ENCODE measurements at places on chromosomes 2 and 18.

DNA sequence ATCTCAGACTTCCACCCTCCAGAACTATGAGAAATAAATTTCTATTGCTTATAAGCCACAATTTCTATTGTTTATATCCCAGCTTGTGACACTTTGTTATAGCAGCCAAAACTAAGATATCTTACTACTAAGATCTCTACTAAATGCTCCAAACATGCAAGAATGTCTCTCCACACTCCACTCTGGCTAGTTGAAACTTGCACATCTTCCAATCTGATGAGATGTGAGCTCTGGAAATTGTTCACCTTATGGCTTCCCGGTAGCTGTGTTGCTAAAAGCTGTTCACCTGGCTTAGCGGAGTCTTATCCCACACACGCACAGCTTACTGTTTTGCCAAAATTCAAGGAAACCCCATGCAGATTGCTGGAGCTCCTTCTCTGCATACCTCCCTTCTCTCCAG is 43.9 kb downstream of the PKDCC start:
- no peak for DNase-seq

DNA sequence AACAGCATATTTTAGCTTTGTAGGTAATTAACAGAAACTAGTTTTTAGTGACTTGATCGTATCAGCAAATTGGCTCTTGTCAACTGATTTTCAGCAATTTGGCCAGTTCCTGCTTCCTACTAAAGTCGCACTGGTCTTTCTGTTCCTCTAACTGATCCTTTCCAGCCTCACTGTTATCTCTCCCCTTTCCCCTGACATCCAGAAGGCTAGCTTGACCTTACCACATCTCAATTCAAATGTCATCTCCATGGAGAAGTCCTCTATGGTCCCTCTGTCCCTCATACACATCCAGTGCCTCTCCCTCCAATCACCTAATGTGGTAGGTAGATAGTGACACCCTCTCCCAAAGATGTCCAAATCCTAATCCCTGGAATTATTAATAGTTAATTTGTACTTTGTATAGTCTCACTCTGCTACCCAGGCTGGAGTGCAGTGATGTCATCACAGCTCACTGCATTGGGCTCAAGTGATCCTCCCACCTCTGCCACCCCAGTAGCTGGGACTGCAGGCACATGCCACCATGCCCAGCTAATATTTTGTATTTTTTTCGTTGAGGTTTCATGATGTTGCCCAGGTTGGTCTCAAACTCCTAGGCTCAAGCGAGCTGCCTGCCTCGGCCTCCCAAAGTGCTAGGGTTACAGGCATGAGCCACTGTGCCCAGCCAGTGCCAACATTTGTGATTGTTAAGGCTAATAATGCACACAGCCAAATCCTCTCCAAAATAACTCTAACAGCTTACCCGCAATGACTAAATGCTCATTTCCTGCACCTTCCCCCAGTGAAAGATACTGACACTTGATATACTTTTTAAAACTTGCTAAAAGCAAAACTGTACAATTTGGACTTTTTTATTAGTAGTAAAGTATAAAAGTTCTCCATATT is 16.9 kb downstream of the PSTPIP2 start:
- DNase-seq, result no peak

- no peak for DNase-seq
Observed at GRCh38 chr2:5696404-5696944, 4.3 kb downstream of the SOX11 start.

- no peak for DNase-seq
Observed at GRCh38 chr2:223772363-223772762, 65.0 kb downstream of the AP1S3 start.

DNA sequence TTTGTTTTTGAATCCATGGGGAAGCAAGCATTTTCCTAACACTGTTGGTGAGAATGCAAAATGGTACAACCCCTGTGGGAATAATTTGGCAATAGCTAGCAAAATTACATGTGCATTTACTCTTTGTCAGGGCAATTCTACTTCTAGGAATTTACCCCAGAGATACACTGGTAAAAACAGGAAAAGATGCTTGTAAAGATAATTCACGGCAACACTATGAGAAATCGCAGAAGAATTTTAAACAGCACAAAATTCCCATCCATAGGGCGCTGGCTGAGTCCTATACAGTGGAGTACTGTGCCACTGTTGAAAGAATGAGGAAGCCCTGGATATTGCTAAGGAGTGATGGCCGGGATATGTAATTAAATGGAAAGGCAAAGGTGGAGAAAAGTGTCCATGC is 75.8 kb downstream of the DGKD start:
- no peak for DNase-seq

GRCh38 chr2:240685771-240686371 is 3.2 kb upstream of the AQP12B start:
- no peak for DNase-seq

DNA sequence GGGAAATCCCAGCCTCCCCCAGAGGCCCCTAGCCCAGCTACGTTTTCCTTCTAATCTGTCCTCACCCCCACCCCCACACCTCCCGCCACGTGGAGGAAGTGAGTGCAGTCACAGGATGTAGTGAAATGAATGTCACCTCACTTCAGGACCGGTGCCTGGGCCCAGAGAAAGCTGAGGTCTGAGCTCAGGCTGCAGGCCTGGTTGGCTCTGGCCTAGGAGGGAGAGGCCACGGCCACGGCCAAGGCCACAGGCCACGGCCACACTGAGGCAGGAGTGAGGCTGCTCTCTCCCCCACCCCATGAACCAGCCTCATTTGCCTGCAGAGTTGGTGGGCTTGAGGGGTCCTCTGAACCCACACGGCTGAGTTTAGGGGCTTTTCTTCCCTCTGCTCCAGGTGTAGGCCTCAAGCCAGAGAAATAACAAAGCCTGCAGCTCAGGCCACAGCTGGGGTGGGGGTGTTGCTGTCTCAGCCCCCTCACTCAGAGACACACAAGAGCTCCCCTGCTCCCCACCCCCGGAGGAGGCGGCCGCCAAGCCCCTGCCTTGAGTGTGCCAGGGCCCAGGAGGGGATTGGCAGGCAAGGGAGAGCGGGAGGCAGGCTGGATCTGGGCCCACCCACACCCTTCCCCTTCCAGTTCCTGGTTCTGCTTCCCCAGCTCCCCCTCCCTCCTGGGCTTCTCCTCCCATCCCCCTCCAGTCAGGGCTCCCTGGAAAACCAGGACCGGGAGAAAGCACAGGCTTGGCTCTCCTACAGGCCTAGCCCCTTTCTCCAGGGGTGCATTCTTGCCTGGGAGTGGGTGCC is 27.0 kb downstream of the DNMT3A start:
- peak; percentile 34 for DNase-seq

GRCh38 chr2:67585400-67585799 is 188.3 kb downstream of the ETAA1 start:
- DNase-seq, result no peak

- DNase-seq, result no peak
Observed at GRCh38 chr2:198587240-198587639, 782.8 kb downstream of the PLCL1 start.

- DNase-seq, result no peak
Observed at GRCh38 chr2:16169381-16169960, 229.1 kb downstream of the MYCN start.

DNA sequence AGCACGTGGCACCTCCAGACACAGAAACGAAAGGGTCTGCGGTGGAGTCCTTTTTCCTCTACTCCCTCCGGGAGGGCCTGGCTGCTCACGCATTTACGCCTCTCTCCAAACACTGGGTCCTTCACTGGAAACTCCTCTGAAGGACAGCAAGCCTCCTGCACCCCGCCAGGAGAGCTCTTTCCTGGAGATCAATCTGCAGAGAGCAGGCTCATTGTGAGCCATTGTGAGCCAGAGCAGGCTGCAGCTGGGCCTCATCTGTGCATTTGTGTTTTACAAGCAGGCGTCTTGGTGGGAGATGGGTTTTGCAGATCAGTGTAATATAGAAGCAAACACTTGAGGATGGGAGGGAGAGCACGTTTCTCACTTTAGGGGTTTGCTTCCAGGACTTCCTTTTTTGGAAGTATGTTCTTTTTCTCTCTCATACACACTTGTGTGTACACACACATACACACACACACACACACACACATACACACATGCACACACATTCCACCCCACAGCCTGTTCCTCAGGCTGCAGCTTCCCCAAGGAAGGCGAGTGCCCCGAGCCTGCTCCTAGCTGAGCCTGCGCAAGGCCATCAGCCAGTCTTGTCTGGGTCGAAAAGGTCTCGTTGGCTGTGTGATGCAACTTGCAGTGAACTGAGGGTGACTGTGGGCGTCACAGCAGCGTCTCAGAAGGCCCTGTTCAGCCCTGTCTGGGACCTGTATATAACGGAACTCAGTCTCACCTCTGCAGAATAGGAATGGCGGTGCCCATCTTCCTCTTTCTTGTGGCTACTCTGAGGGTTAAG is 163.5 kb downstream of the GLI2 start:
- no peak for DNase-seq

DNA sequence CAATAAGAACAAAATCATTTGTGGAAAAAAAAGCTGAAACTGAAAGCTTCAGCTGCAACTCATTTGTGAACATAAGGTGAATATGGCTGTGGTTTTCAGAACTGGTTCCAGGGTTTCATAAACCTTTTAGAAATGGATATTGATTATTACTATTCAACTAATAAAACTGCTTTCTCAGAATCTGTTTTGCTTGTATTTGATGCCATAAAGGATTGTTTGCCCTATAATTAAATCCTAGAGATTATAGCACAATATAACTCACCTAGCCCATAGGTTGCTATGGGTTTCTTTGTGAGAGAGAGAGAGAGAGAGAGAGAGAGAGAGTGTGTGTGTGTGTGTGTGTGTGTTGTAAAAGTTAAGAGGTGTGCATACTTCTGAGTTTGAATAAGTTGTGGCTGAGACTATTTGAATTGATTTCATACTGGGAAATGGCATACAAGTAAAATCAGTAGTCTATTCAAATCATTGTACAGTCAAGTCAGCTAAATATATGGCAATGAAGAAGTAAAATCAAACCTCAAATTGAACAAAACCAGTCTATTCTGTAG is 339.2 kb downstream of the ARHGAP15 start:
- DNase-seq, result no peak

GRCh38 chr2:10058251-10059015 is 15.1 kb downstream of the KLF11 start:
- DNase-seq, result no peak

GRCh38 chr2:44510246-44510645 is 148.5 kb downstream of the CAMKMT start:
- no peak for DNase-seq

DNA sequence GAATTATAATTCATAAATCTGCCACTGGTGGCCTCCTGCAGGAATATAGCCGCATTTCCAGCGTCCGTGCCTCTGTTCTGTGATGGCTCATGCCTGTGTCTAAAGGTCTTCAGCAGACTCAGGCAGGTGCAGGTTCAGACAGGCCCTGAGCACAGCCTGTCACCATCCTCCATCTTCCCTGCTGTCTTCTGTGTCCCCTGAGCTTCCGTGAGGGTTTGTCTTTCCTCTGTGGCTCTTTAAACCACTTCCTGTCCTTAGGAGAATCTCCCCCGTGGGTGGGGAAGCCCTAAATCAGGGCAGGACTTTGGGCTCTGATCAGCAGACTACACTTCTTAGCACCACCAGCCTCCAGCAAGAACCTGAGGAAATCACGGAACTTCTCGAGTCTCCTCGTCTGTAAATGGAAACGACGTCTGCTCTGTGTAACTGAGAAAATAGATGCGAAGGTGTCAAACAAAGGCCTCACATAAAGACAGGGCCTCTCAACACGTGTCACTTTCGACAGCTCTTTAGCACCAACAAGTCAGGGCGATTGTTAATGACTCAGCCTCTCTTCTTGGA is 24.1 kb upstream of the NFATC1 start:
- no peak for DNase-seq

GRCh38 chr2:181036848-181037603 is 56.6 kb downstream of the UBE2E3 start:
- DNase-seq, result no peak

GRCh38 chr2:179939259-179939658 is 67.8 kb downstream of the CWC22 start:
- no peak for DNase-seq

- DNase-seq, result no peak
Observed at GRCh38 chr2:122610948-122611609, 855.6 kb downstream of the TSN start.

DNA sequence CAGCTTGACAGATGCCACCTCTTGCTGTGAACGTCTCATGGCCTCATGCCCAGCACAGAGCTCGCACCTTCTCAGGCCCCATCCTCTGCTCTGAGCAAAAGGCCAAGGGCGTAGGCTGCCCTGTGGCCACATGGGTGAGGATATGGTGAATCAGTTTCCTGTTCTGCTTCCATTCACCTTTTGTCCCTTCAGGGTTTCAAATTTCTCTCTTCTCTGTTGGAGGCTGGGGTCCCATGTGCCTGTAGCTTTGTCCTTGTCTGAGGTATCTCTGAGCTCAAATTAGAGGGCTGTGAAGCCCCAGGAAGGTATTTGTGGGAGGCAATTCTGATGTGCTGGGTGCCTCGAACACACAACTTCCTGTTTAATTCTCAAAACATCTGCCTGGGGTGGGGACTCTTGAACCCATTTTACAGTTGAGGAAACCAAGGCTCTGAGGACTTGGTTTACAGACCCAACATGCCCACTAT is 29.0 kb downstream of the ZAP70 start:
- DNase-seq, result no peak

DNA sequence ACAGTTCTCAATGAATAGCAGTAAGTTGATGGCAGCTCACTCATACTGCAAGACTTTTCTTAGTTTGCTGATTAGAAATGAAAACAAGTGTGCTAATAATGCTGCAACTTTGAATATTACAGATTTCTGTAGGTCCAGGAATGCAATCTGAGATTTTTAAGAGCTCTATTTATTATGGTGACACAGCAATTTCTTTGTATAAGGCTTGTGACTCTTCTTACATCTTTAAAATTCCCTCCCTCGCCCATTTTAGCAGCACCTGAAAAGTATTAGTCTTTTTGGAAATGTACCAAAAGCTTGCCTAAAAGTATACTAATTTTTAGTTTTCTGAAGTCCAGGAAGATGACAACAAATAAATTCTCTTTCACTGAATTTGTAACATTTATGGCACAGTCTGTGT is 4.4 kb upstream of the HTR2B start:
- DNase-seq, result no peak

DNA sequence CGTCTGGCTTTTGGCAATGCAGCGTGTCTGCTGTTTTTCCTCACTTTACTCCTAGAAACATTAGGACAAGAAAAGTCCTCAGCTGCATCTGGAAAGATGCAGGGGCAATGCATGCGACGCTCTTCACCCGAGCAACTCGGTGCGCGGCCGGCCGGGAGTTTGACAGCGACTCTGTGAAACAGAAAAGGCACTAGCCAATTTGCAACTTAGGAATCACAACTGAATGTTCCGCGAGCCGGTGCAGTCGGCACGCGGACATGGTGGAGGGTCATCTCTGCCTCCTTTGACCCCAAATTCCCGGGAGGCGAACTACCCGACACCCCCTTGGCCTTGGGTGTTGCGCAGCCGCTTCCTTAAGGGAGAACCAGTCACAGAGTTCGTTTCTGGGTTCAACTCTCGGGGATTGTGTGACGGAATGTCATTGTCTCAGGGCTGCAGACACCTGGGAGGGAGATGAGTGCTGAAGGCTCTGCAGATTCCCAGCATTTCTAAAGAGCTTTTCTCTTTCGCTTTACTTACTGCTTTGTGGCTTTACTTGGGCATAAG is 9.8 kb downstream of the NR4A2 start:
- no peak for DNase-seq

DNA sequence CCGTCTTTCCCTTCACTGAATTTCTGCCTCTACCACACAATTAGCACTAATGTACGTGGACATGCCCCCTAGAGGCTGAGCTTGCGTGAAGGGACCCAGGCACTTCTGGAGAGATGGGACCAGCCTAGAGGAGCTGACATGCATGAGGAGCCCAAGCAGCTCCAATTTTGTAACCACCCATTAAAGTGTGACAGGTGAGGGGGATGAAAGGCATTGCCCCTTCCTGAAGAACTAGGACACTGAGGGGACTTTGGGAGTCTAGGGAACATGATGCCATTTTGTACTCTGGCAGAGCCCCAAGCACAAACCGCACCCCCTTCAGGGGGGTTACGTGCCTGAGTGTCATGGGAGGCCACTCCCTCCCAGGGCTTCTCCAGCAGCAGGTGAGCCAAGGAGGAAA is 63.6 kb downstream of the HNRNPLL start:
- DNase-seq, result no peak

Measured in activated T-helper 1 cell treated with anti-CD3 and anti-CD28 coated beads, Interleukin-2, amount 50 U/mL, for 16 hours (primary cell).